Activated T-cell treated with anti-CD3 and anti-CD28 coated beads, Interleukin-2, amount 50 U/mL, for 24 hours (primary cell): ENCODE measurements at places on chromosomes 11 and 22.
A peak's percentile ranks its signal among the peaks of the same experiment; 100 is the strongest.

- DNase-seq: no peak
These were observed 4.0 kb downstream of the SULT4A1 start for GRCh38 chr22:43858156-43858895.

GRCh38 chr11:126317756-126318573 lies 14.1 kb downstream of the DCPS start:
- DNase-seq: peak; percentile 48

DNA sequence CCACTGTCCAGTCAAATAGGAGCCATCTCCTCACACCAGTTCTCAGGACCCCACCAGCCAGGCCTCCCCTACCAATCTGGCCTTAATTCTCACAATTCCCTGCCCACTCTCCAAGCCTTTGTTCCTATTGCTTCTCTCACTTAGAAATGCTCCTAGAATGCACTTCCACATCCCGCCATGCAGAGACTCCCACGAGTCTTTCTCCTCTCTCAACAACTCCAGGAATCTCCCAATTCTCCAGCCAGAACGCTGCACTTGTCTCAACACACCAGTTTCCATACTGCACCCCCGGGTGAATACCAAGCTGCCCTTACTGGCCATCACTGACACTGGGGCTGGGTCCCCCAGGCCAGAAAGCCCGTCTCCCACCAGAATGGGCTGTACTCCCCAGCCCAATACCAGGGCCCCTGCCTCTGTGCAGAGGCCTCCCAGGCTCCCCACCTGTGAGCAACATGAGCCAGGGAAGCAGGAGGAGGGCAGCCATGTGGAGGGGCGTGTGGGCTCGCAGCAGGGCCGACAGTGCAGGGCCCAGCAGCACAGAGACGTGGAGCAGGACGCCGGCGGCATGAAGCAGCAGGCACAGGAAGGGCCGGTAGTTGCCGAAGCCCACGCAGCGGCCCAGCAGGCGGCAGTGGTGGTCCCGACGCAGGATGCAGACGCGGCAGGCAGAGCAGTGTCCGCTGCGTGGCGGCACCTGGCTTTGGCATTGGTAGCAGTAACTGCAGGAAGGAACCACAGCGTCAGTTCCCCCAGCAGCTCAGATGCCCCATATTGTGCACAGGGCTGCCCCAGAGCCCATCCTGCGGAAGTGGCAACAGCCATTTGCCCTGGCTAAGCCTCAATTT lies 2.4 kb downstream of the ZDHHC24 start:
- peak; percentile 66 for DNase-seq

GRCh38 chr11:112156153-112156955 lies 7.5 kb downstream of the IL18 start:
- DNase-seq: no peak

GRCh38 chr11:91854171-91854570 lies 370.4 kb upstream of the FAT3 start:
- DNase-seq: no peak

GRCh38 chr11:69126286-69126685 lies 29.4 kb upstream of the SMIM38 start:
- peak; percentile 16 for DNase-seq

DNA sequence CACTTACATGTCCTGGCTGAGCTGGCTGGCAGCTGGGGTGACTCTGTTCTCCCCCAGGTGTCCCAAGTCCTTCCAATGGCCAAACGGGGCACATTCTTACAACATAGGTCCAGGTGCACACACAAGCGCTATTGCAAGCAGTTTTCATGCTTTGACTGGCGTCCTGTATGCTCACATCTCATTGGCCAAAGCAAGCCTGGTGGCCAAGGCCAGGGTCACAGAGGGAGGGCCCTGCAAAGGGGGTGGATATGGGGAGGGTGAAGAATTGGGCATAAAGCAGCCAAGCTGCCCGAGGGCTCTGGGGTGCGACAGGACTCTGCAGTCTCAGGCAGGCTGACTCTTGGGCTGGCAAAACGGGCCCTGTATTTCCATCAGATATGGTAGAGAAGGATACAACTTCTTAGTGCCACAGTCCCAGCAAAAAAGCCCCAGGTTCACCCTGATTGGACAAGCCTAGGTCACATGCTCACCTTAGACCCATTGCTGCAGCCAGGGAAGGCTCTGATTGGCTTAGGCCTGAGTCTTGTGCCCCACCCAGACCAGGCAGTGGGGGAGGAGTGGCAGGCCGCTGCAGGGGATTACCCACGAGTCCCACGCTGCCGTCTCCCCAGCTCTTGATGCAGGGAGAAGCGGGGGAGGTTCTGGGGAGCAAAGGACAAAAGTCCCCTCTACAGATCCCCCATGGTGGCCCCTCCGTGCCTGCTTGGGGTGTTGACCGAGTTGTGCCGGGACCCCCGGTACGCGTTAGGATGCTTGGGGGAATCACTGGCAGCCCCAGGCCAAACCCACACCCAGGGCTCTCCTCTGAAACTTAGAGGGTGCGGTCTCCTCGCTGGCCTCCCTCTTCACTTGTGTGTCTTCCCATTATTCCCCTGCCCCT lies 110.8 kb downstream of the ARHGAP8 start:
- no peak for DNase-seq

DNA sequence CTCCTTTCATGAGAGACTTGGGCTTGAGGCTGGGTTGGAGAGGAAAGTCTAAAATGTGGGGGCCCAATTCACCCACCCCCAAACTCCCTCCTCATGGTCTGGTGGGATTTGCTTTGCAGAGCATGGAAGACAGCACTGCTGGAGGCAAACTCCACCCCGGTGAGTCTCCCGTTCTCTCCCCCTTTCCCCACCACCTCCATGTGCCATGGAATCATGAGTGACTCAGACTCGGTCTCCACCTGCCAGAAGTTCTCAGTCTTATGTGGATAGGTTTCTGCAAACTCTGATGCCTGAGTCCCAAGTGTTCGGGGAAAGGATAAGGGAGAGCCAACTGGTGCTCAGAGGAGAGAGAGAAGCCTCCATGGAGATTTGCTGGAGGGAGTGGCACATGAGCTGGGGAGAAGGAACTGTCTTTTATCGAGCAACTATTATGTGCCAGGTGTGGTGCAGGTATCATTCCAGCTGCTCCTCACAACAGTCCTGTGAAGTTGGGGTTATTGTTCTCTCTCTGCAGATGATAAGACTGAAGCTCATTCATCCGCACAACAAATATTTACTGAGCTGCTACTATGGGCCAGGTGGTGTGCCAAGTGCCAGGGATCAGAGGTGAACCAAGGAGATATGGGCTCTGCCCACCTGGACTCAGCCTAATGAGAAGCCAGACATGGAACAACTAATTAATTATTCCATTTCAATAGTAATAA lies 6.6 kb downstream of the PLEKHB1 start:
- no peak for DNase-seq

DNA sequence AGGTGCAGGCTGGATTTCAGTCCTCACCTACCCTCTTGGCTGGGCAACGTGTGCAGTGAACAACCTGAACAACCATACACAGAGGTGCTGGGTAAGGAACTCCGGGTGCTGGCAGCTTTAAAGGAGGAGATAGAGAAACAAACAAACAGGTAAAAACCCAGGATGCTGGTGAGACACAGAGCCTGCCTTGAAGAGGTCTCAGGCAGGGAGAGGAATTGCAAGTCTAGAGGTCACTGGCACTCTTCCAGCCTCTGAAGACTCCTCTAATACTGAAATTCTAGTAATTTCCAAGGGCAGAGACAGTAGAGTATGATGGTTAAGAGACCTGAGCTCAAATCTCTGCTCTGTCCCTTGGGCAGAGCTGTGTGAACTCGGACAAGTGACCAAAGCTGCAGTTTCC lies 192.5 kb downstream of the CEP164 start:
- no peak for DNase-seq

GRCh38 chr11:128594226-128594625 lies 6.9 kb upstream of the ETS1 start:
- DNase-seq: no peak

GRCh38 chr11:72561856-72562255 lies 112.4 kb downstream of the PDE2A start:
- DNase-seq: no peak

DNA sequence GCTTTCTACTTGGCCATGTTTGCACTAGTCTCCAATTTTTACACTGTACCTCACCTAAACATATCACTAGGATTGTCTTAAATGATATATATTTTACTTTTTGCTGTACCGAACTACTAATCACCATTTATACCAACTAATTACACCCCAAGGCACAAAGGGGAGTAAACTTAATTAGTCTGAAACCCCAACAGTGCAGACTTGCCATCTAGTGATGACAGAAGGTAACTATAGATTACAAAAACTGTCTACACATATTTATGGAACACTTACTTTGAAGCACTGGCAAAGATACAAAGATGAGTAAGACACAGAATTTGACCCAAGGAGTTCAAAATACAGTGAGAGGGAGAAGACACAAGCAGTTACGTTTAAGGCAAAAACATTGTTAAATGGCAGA lies 139.7 kb downstream of the CNTN5 start:
- no peak for DNase-seq

GRCh38 chr22:36243986-36244385 lies 4.7 kb upstream of the APOL2 start:
- DNase-seq: no peak

- no peak for DNase-seq
These were observed 69.9 kb downstream of the FZD4 start for GRCh38 chr11:86885311-86885710.

GRCh38 chr22:17105143-17106129 lies 15.7 kb downstream of the TMEM121B start:
- no peak for DNase-seq

DNA sequence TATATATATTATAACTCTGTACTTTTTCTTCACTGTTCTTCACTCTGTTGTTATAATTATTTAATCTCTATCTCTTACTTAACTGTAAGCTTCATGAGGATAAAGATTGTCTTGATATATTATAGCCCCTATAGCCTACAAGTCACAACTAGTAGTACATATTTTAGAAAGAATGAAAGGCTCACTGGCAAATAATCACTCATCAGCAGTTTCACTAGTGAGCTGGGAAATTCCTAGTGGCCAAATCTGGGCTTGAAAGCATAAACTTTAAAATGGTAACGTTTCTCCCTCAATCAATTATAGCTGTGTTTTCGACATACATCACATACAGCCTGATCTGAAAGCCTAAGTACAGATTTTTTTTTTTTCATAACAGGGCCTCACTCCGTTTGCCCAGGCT lies 42.5 kb downstream of the CTSC start:
- DNase-seq: no peak
